MV-4-11 (cell line): ENCODE measurements at places on chromosomes 11 and 22.

DNA sequence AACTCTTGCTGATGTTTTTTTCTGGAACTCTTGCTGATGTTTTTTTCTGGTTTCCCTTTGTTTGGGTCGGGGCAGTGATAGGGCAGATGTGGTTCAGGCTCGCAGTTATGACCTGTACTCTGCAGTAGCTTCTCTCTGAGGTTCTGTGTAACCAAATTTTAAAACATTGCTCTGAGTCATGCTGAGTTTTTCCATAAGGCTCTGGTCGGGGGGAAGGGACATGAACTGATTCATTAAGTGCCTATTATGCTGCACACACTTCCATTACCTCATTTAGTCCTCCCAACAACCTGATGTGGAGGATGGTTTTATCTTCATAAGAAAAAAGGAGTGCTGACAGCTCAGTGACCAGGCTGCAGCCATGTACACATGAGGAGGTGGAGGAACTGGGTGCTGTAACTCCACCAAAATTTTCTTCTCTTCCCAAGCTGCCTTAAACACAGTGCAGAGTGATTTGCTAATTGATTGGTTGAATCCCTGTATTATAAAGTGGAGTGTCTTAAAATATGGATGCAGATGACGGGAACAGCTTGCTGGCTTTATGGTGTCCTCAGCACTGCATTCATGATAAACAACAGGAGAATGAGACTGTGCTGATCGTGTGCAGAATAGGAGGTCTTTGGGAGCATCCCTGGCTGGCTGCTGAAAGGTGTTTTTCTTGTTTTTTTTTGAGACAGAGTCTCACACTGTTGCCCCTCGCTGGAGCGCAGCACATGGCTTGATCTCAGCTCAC lies 19.1 kb downstream of the TNRC6B start:
- DNase-seq: peak; percentile 57

- DNase-seq: no peak
Measured at GRCh38 chr22:50292643-50293440, 14.6 kb downstream of the PLXNB2 start.

DNA sequence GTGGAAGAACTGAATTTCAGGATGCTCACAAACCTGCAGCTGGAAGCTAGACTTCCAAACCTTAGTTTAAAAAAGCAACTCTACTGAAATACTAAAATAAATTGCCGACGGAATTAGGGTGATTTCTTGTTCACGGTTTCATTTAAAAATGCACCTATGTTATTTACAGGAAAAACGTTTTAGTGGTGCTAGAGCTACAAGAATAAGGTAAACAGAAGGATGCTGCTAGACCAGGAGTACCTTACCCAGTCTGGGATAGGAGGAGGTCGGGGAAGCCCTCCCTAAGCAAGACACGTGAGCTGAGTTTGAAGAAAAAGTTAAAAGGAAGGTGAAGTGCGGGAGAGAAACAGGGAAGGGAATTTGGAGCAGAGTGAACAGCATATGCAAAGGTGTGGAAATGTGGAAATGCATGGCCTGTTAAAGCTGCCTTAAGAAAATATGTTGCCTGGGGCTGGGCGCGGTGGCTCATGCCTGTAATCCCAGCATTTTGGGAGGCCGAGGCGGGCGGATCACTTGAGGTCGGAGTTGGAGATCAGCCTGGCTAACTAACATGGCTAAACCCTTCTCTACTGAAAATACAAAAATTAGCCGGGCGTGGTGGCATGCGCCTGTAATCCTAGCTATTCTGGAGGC lies 1.4 kb upstream of the FTH1 start:
- no peak for DNase-seq

DNA sequence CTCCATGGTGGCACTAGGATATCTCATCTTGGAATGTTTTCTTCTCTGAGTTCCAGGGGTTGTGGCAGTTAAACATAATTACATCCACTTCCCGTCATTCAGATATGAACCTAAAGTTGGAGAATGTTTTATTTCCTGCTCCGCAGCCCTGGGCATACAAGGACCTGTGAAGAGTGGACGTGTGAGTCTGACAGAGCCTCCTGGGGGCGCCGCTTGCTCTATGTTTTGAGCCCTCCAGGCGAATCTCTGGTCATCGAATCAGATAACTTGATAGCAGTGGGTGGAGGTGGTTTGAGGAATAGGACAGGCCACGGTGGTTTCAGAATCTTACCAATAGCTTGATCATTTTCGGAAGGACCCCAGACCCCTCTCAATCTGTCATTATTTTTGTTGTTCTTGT lies 174.2 kb downstream of the NTM start:
- no peak for DNase-seq

DNA sequence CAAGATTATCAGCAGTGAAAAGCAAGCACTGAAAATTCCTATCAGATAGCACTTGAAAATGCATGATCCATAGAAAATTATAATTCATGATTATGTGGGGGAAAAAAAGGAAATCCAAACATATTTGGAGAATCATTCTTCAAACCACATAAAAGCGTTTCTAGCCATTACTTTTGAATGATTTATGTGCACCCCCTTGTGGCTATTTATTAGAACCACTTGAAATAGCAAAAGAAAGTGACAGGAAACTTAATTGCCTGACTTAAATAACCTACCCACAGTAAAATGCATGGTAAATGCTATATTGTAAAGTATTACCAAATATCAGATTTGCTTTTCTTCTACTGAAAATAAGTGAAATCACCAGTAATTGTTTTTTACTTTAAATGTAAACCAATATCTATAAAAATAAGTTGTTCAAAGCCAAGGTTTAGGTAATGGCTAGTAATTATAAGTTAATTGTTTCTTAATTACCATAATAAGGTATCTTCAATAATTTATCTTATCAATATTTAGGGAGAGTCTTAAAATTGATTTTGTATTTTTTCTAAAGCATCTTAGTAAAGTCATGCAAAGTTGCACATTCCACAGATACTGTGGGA lies 168.5 kb downstream of the ARHGAP42 start:
- DNase-seq: peak; percentile 26

GRCh38 chr22:30297276-30297990 lies 8.1 kb upstream of the CASTOR1 start:
- DNase-seq: no peak

GRCh38 chr11:31817054-31817620 lies 6.0 kb upstream of the PAX6 start:
- no peak for DNase-seq

DNA sequence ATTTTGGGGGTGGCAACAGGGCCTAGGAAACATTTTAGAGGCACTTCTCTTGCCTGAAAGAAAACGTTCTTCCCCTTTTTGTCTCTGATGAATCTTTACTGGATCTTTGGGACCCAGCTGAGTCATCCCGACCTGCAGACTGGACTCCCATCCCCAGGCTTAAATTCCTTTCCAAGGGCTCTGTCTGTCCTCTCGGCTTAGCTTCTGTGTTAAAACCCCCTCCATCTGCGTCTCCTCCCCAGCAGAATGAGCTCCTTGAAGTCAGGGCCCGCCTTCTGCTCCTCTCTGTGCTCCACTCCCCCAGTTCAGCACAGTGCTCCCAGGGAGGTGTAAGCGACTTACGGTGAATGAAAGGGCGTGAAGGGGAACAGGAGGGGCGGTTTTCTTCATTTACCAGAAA lies 895 bp upstream of the DAGLA start:
- DNase-seq: peak; percentile 53

DNA sequence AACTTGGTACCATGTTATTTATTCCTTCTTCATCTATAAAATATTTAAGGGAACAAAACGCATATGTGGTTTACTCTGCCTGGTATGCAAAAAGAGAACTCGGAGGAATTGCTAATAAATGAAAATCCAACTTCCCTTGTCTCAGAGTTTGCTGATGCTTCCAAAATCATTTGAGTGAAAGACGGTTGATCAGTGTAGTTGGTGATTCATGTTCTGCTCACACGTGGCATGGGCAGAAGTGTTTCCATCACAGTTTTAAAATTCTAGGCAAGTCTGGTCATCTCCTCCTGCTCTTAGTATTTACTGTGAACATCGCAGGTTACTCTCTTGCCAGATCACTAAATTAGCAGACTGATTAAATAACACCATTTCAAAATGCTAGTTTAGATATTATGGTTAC lies 11.9 kb upstream of the PARVB start:
- peak; percentile 41 for DNase-seq

DNA sequence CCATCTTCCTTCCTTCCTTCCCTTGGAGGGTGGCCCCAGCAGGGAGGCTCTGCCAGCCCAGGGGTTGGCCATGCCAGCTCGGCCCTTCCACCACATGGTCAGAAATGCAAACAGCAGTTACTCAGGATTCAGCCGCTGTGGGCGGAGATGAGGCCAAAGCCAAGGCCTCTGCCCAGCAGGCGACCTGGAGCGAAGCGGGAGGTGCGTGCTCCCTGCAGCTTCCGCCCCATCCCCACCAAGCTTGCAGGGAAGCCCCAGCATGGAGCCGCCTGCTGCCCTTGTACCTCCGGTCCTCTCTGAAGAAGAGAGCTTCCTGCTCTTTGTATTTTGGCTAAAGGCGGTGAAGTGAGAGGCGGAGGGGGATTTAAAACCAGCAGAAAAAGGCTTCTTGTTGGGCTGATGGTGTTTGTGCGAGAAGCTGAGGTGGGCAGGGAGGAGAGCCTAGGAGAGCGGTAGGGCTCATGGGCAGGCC lies 50.4 kb downstream of the ANO1 start:
- no peak for DNase-seq

DNA sequence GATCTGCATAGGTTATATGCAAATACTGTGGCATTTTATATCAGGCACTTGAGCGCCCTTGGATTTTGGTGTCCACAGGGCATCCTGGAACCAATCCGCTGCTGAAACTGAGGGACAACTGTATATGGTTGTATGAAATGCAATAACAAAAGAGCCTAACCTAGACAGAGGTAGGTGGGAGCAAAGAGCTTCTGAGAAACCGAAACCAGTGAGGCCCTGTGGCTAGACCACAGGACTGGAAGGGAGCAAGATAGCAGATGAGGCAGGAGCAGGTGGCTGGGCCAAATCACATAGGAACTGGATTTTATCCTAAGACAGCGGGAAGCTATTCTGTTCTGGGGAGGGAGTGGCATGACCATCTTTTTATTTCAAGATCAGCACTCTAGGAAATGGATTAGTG lies 30.1 kb downstream of the RCN1 start:
- peak; percentile 17 for DNase-seq

DNA sequence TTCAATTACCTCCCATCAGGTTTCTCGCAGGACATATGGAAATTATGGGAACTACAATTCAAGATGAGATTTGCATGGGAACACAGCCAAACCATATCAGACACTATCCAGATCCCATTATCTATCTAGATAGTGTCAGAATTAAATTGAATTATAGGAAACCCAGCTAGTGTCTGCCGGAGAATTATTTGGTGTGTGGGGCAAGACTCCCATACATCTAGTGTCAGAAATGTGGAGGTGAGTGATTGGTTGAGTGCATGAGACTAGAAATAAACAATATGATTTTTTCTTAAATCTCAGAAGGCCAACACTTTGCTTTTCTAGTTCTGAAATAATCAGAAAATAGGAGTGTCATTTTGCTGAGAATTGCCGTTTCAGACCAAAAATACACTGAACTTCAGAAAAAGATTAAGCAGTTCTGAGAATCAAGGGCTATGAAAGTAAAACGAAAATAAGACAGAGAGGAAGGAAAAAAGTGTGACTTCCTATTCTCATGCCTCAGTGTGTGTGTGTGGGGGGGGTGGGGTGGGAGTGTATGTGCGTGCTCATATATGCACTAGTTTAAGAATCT lies 21.3 kb downstream of the CASP12 start:
- DNase-seq: peak; percentile 78

DNA sequence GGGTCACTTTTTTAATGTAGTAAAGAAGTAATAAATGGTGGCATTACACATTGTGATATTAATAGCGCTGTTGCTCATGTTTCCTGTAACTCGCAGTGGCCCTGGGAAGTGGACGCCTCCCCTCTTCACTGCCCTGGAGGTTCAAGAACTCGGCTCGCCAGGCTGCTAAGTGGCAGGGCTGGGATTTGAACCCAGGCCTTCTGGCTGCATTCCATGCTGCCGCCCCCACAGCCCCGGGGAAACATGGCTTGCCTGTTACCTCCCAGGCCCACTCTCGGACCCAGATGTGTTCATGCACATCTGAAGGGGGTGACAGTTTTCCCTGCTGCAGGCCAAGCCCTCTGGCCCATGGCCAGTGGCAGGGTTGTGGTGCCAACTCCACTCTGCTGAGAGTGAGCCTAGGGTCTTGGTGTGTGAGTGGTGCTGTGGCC lies 25.0 kb upstream of the MGAT3 start:
- no peak for DNase-seq

- DNase-seq: no peak
Measured at GRCh38 chr11:85762226-85762625, 48.7 kb downstream of the SYTL2 start.

- DNase-seq: no peak
Measured at GRCh38 chr22:32334660-32335365, 22.9 kb upstream of the RFPL3 start.

- DNase-seq: no peak
Measured at GRCh38 chr11:44205352-44205751, 104.6 kb downstream of the ALX4 start.

GRCh38 chr11:94543695-94544645 lies at the start of gene FUT4:
FUT4 (plus strand) TSS chr11:94543921; CDS start chr11:94544134, 213 bp downstream.
- peak; percentile 63 for DNase-seq

DNA sequence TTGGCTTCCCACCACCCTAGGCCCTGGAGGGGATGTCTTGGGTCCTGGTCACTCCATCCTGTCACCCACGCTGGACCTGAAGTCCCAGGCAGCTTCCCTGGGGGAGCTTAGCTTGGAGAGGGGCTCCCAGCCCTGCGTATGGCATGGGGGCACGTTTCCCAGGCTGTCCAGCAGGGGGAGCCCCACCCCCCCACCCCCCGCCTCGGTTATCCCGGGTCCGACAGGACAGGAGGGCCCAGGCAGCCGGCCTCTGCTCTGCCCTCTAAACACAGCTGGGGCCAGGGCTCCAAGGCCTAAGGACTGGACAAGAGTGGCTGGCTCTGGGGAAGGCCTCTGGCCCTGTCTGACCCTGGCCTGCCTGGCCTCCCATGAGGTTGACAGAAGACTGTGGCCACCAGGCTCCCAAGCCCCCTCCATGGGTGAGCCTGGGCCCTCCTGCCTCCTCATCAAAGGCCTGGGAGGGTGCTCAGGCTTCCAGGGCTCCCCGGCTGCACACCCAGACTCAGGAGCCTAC lies 104.8 kb downstream of the NECTIN1 start:
- no peak for DNase-seq

- DNase-seq: no peak
Measured at GRCh38 chr11:12845739-12846358, 163.3 kb upstream of the RASSF10 start.

- DNase-seq: no peak
Measured at GRCh38 chr22:42887523-42888507, 30.7 kb upstream of the ARFGAP3 start.

GRCh38 chr11:44524346-44524745 lies 41.1 kb upstream of the CD82 start:
- DNase-seq: no peak

- DNase-seq: no peak
Measured at GRCh38 chr22:26914519-26915185, 257.3 kb downstream of the MIAT start.

DNA sequence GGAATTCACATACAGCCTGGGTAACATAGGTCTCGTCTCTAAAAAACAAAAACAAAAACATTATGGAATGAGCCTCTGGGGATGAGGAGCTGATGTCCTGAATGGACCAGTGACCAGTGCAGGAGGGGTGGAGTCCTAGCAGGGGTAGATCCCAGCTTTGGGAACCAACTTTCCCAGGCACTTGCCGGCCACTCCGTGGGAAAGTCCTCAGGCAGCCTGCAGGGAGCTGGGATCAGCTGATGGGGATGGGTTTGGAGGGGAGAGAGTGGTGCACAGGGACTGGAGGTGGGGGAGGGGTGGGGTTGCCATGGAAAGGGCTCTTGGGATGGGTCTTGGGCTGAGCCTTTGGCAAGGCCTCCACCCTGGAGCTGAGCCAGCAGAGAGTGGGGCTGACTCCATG lies 19.1 kb downstream of the MGAT3 start:
- no peak for DNase-seq
